ENCODE measurements at places on chromosomes 7 and 10. TPM values are rescaled to one million over a fixed set of nuclear protein-coding genes. Genes with fewer than 3 reads are reported as not detected.

DNA sequence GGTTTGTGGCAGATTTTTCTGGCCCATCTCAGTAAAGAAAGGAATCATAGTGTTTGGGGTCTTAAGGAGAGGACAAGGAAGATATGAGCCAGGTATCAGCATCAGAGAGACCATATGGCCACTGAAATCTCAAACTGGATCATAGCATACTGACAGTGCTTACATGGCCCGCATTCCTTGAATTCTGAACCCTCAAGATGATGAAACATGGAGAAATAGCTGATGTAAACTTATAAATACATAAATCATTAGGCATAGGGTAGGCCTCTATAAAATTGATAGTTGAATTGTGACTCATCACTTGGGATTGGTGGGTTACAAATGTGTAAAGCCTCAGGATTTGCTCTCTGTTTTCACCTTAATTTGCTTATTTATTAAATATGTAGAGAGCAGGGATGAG, 688.5 kb downstream of the CNTNAP2 start:
- DNase-seq = no peak

DNA sequence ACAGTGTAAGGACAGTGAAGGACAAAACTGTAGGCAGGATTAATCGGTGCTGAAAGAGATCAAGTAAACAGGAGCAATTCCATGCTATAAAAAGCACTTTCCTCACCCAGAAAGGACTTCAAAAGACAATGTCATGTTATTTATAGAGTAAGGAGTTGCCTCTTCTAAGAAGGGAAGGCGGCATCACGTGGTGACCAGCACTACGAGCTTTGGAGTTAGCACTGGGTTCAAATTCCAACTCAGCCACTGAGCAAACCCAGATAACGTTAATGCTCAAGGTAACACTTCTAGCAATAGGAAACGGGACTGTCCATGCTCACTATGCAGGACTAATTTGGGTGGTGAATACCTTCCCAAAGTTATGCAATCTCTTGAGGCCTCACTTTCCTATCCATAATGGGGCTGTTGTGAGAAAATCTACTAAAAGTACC, 715 bp upstream of the PANK1 start:
- no peak for DNase-seq

The IQUB gene
- 0.04 TPM for total RNA-seq

DNA sequence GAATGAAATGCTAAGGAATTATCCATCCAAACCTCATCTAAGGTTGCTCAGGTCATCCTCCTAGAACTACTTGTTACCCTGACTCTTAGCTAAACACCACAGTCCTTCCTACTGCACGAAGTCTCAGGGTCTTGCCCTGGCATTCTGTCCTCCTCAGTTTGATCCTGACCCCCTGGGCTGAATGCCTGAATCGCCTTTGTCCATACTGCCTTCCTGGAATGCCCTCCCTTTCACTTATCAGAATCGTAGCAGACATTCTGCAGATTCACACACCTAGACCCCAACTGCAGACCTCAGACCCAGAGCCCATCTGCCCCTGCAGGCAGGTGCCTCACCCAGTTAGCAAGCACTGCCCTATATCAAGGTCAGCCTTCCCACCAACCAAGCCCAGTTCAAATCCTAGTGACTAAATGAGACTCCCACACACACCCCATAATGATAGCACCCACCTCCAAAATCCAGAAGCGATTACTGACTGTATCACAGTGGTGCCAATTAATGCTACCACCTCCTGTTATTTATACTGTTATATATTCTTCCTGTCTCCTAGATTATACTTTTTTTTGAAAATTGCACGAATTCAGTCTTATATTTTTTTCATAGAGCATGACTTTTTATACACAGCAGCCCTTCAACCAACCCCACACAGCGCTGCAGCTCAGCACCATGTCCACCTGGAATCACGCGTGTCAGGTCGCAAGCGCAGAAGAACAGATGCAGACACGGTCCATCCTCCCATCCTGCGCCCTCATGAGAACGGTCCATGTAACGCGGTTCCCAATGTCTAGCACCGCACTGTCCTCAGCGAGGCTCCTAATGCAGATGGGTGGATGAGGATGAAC, 3.7 kb downstream of the PARD3 start:
- no peak for DNase-seq

The ENO4 gene
- total RNA-seq = 0.14 TPM
